CD4-positive, alpha-beta memory T cell (primary cell): ENCODE measurements at places on chromosomes 1 and 21. TPM values are rescaled to one million over a fixed set of nuclear protein-coding genes. Genes with fewer than 3 reads are reported as not detected.

Gene OR2T33
- polyA plus RNA-seq: not detected

Gene SLFNL1
- not detected for polyA plus RNA-seq

Gene RGSL1
- polyA plus RNA-seq: 0.07 TPM

DNA sequence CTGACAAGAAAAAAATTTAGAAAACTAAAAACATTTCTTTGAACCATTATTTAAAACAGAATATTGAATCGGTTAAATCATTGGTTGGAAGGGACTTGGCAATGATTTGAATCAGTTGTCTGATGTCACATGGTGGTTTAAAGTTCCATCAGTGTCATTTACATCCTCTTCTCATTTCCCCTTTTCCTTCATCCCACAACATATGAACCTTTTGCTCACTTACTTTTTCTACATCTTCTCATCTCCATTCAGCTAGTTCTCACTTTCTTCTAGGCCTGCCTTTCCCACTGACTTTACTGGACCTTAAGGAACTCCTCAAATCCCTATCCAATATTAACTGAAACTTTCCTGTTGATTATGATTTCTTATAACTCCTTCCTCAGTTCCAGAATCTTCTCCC lies 58.5 kb downstream of the PHACTR4 start:
- no peaks in the 10 kb centered on the region for H3K4me1 ChIP-seq
- no peak overlapping the region for H3K27ac ChIP-seq
- DNase-seq: no peak

DNA sequence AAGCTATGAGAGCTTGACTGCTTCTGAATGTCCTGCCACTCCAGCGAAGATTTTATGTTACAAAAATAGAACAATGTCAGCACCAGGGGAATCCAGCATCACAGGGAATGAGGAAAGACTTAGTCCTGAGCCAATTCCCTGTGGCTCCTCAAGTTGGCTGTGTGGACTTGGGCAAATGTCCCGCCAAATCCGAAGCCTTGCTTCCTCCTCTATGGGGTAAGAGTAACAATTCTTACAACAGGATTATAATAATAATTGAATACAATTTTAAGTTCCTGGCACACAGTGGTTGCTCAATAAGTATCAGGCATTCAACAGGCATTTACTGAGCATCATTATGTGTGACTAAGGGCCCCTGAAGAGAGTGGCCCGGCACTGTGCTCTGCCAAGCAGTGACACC lies 44.4 kb downstream of the STPG1 start:
- no peak for DNase-seq
- H3K27ac ChIP-seq: no peak overlapping the region
- H3K4me1 ChIP-seq: no peaks in the 10 kb centered on the region
- no peaks in the 10 kb centered on the region for H3K36me3 ChIP-seq

GRCh38 chr1:192954705-192955265 lies 104.4 kb downstream of the UCHL5 start:
- no peak overlapping the region for H3K4me3 ChIP-seq
- H3K27me3 ChIP-seq: no peaks in the 10 kb centered on the region
- H3K27ac ChIP-seq: no peak overlapping the region
- H3K36me3 ChIP-seq: no peaks in the 10 kb centered on the region
- DNase-seq: no peak
- no peaks in the 10 kb centered on the region for H3K4me1 ChIP-seq

GRCh38 chr21:45306832-45307571 lies 19.3 kb upstream of the POFUT2 start:
- DNase-seq: no peak
- H3K4me1 ChIP-seq: peaks cover 23% of the 10 kb centered on the region
- no peak overlapping the region for H3K4me3 ChIP-seq
- no peaks in the 10 kb centered on the region for H3K27me3 ChIP-seq
- H3K27ac ChIP-seq: no peak overlapping the region

DNA sequence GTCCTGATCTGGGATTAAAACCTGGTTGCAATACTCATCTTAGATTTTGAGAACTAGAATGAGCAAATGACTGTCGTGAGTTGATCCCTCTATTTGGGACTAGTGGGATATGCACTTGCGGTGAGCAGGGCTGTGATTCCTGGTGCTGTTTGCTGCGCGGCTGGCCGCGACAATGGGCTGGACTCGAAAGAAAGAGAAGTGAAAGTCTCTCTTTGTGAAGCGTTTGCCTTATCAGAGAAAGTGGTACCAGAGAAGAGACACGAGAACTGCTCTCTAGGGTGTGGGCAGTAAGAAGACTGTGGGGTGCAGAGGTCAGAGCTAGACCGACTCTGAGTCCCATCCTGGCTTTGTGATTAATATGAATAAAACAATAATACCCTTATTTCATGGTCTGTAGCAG lies 8.6 kb downstream of the ST6GALNAC3 start:
- H3K27me3 ChIP-seq: no peaks in the 10 kb centered on the region
- no peak for DNase-seq
- H3K4me1 ChIP-seq: no peaks in the 10 kb centered on the region

- no peaks in the 10 kb centered on the region for H3K36me3 ChIP-seq
- no peak for DNase-seq
- peaks cover 32% of the 10 kb centered on the region for H3K27me3 ChIP-seq
- peak within 1 kb of the TSS; percentile 7 for H3K4me3 ChIP-seq
- no peak within 1 kb of the TSS for H3K27ac ChIP-seq
These were observed at the start of gene GNG12 for GRCh38 chr1:67832737-67833601. Gene GNG12, minus strand, starts transcription at chr1:67833467. Its CDS starts 125,781 bp downstream, at chr1:67707686.

DNA sequence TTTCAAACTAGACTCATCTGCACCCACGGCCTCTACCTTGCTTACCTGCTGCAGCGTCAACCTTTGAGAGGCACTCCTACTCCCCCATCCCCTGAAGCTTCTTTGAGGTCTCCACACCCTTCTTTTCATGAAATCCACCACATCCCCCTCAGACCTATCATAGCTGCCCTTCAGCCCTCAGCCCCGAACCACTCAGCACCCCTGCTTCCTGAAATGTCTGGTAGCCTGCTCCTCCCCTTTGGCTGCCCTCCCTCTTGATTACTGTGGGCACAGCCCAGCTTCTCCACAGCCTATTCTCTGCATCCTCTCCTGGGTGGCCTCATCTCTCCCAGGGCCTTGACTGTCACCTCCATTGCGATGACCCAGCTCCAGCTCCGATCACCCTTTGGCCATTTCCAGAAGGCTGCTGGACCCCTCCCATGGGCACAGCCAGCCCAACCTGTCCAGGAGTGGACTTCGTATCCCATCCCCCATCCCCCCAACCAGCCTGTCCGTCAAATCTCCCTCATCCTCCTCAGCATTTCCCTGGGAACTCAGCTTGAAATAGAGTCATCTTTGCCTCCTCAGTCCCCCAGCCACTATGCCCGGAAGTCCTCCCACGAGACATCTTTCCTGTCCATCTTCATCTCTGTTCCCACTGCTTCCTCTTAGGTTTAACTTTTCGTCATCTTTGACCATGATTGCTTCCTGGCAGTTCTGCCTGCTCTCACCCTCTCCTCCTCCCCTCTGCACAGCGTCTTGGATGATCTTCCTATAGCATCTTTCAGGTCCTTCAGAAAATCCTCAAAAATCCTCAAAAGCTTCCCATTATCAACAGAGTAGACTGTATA lies 6.1 kb upstream of the ADORA1 start:
- no peak for DNase-seq
- no peak overlapping the region for H3K4me3 ChIP-seq
- no peaks in the 10 kb centered on the region for H3K4me1 ChIP-seq
- peaks cover 20% of the 10 kb centered on the region for H3K27me3 ChIP-seq
